ENCODE measurements at places on chromosomes 3 and 15. TPM values are rescaled to one million over a fixed set of nuclear protein-coding genes. Genes with fewer than 3 reads are reported as not detected.

TM4SF18 gene
- under 0.01 TPM for total RNA-seq

IVD gene
- total RNA-seq, result 27.5 TPM

ARL6 gene
- 11.7 TPM for total RNA-seq

ZIC4 gene
- total RNA-seq, result not detected

TUSC7 gene
- not detected for total RNA-seq

Measured in IMR-90 (cell line).